Amniotic stem cell (primary cell): ENCODE measurements at places on chromosomes 13 and 19.

GRCh38 chr19:14432791-14433553 lies at the start of gene PKN1:
TSS of gene PKN1 (plus strand) at chr19:14433306. CDS start at chr19:14433522, 216 bp downstream.
- no peak for DNase-seq

- no peak for DNase-seq
Measured at GRCh38 chr13:111175372-111175771, 60.3 kb downstream of the ARHGEF7 start.

GRCh38 chr19:30028118-30028991 lies 86.3 kb downstream of the URI1 start:
- DNase-seq = no peak

- no peak for DNase-seq
Measured at GRCh38 chr13:80359778-80360452, 19.0 kb upstream of the SPRY2 start.

DNA sequence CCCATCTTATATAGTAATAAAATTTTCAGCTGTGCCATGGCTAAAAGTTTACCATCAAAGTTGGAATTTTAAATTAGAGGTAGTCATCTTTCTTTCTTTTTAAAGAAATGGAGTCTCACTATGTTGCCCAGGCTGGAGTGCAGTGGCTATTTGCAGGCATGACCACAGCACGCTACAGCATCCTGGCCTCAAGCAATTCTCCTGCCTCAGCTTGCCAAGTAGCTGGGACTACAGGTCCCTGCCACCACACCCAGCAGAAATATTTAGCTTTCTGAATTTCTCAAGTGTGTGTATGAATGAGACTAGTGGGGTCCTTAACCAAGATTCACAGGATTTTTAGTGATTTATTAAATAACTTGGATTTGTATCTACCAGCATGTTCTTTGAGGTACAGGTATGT lies 30.5 kb upstream of the USPL1 start:
- no peak for DNase-seq

DNA sequence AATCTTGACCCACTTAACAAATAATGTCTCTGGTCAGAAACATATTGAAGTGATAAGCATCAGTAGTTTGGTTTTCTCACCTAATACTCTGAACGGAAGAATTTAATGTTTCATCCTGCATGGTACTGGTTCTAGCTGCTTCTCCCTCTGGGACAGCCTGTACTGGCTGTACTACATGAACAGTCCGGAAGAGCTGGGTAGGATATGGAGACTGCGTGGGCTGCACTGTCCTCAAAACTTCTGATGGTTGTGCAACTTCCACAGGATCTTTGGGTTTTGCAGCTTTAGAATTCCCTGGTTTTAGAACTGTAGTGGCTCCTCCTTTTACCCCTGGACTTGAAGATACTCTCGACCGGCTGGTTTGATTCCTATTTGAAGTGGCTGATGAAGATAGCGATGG lies 78.3 kb downstream of the ELF1 start:
- DNase-seq = no peak

DNA sequence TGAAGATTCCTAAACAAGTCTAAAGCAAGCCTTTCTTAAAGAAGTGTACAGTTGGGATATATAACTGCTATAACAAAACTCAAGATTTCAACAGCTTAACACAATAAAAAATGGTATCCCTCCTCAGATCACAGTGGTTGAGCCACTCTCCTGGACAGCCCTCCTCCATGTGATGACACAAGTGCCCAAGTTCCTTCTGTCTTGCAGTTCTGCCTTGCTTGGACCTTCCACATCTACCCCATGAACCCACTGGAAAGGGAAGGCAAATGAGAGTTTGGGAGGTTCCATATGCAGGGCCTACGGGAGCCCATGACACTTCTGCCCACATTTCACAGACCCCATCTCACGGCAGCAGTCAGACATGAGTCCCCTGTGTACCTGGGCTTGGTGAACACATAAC lies 659.2 kb downstream of the UQCRFS1 start:
- DNase-seq = no peak

GRCh38 chr19:13262450-13262849 lies 112.2 kb downstream of the IER2 start:
- no peak for DNase-seq

GRCh38 chr13:34017231-34017630 lies 199.3 kb downstream of the RFC3 start:
- no peak for DNase-seq

DNA sequence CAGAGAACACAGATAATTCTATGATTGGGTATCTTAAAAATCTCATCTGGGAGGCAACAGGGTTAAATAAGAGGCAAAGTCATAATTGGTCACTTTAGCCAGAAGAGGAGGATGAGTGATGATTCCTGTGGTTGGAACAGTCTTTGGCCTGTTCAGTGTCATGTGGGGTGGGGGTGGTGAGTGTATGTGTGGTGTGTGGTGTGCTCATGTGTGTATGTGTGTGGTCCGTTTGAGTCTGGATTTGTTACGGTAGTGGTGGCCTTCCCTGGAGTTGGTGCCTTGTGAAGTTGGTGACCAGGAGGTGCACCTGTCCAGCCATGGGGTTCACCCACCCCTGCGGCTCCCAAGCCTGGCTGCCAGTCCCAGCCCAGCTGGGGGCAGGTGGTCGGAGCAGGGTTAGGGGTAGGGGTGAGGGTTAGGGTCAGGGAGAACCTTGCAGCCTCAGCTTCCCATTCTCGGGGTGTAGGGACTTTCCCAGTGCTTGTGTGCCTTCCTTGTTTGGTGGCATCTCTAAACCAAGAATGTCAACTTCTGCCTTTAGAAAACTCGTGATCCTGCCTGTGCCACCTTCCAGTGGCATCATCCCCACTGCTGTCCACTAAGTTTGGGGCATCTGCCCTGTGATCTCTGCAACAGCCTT lies 97.5 kb downstream of the RAB20 start:
- no peak for DNase-seq

DNA sequence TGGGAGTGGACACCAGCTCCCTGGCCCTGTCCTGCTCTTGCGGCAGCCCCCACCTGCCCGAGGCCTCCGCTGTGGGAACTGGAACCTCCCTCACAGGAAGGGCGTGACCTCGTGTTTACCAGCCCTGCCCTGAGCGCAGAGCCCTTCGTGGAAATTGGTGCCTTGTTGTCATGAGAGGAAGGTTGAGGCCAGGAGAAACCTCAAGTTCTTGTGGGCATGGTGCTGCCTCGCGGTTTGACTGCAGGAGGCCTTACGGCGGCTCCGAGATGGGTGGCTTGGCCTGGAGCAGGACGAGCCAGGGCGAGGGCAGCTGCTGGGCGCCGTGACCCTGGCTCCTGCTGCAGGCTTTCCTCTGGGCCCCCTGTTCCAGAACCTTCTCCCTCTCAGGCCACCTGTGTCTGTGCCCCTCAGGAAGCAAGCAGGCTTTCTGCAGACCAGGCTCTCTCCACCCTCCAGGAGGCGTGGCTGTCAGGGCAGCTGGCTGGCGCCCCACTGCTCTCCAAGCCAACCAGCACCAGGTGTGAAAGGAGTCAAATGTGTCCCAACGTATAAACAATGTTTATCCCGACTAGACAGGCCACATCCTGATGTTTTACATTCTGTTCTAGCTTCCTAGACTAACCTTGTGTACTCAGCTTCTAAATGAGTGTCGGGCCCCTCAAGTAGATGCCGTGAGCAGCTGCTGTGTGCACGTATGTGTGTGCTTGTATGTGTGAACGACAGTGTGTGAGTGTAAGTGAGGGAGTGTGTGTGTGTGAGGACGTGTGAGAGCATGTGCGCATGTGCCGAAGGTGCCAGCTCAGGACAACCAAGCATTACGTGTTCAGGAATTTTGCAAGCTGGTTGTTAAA lies 10.4 kb upstream of the RASA3 start:
- no peak for DNase-seq
